ENCODE measurements at places on chromosomes 5 and 9. TPM values are rescaled to one million over a fixed set of nuclear protein-coding genes. Genes with fewer than 3 reads are reported as not detected.

- DNase-seq, result peak; percentile 78
Measured at GRCh38 chr5:69334793-69335268, 2.2 kb upstream of the CCDC125 start.

- no peak for DNase-seq
Measured at GRCh38 chr5:133245191-133246052, 193.6 kb downstream of the HSPA4 start.

- DNase-seq, result peak; percentile 42
Measured at GRCh38 chr5:57416278-57416994, 66.2 kb downstream of the ACTBL2 start.

DNA sequence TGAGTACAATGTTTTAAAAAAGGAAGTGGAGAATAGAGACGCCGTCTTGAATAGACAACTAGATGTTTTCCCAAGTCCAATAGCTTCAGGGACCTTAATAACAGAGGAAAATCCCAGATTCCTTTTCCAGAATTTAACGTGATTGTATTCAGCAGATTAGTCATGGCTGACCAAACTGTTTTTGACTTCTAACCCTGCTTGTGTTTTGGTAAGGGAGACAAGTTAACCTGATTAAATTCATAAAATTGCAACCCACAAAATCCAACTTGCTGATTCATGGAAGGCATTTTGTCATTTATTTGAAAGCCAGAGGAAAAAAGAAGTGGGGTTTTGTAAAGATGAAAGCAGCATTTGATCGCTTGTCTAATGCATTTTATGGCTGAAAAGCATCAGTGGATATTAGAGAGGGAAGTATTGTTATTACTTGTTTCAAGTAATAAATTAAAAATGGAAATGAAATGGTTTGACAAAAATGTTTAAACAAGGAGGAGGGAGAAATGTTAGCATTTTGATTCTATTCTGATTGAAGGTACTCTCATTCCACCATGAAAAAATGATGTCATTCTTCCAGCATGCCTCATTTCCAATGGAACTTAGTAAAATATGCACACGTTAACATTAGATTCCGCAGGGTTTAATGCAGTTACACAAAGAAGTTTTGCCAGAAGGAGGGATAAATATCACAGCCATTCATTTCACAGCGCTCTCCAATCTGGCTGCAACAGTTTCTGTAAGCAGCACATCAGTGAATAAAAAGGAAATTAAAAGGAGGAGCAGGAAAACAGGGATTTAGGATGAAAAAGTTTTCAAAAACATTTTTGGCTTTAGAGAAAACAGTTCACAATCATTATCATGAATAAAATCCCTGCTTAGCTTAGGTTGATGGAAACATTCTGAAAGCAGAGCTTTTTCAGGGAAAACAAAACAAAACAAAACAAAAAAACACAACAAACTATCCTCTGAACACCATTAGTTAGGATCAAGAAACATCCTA is 314.7 kb downstream of the PRR16 start:
- no peak for DNase-seq

DNA sequence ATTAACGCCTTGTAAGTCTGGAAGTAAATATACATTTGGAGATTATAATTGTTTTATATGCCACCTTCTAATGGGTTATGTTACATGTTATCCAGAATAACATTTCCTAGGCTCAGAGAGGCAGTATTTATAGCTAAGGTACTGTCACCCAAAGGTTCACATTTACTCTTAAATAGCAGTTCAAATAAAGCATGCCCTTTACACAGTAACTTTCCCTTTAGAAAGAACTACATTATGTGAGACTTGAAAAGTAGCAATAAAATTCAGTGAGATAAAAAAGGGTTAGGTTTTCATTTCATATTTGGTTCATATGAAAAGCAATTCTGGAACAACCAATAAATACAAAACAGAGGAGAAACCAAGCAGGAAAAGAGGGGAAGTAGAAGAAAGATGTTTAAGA is 35.1 kb downstream of the SKIC3 start:
- no peak for DNase-seq

- no peak for DNase-seq
Measured at GRCh38 chr5:39755452-39755851, 330.7 kb upstream of the DAB2 start.

GRCh38 chr5:53785924-53786323 is 225.5 kb downstream of the NDUFS4 start:
- DNase-seq, result no peak

GRCh38 chr5:3191585-3191984 is 404.0 kb upstream of the IRX1 start:
- no peak for DNase-seq

- DNase-seq, result no peak
Measured at GRCh38 chr9:73180403-73180802, 28.7 kb downstream of the ANXA1 start.

- DNase-seq, result peak; percentile 51
Measured at GRCh38 chr5:77984587-77984986, 208.4 kb upstream of the TBCA start.

DNA sequence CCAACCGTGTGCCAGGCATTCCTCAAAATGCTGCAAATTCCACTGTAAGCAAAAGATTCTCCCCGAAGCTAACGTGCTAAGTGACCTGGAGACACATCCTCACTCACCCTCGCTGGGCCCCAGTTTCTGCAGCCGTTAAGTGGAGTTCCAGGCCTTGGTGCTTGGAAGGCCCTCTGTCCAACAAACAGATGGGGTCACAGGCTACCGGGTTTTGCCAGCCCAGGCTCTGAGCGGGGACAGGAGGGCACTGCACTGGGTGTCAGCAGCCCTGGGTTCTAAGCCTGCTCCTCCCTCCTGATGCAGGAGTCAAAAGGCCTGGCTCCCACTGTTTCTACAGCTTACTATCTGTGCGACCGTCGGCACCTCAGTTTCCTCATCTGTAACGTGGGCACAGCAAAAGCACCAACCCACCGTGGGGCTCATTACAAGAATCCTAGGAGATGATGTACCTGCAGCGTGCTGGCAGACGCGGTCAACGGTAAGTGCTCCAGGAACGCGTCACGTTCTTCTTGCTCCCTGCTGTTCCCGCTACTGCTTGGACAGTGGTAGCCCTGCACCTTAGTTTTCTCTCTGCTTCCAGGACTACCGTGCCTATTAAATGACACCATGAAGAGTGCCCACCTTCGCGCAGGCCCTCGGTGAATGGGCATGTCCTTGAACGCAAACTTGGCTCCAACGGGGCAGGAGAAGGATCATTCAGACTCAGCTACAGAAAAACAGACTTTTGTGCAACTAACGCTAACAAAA is 84.8 kb downstream of the ADAMTS2 start:
- DNase-seq, result no peak

DNA sequence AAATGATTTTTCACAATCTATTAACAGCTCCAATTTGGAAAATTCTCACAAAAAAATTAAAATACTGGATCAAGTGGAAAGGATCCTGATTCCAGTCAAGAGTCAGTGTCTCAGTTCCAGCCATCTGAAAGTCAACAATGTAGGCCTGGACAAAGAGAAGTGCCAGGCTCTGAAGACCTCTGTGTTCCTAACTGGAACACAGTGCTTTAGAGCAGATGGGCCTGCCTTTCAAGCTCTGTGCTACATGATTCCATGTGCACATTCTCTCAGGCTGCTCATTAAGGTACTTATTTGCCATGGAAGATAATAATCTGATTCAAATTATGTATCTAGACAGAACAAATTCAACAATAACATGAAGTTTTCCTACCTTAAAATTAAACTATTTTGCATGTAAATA is 30.2 kb upstream of the ALDH1A1 start:
- DNase-seq, result no peak

GRCh38 chr9:16213781-16214515 is 656.5 kb downstream of the BNC2 start:
- DNase-seq, result peak; percentile 63

MRPS27 gene
- polyA plus RNA-seq, result 80.1 TPM

ZNF474 gene
- polyA plus RNA-seq, result 0.88 TPM

ARHGAP26 gene
- 14.7 TPM for polyA plus RNA-seq
